ENCODE measurements at places on chromosomes 11 and 22.

- DNase-seq, result no peak
Measured at GRCh38 chr11:64869571-64870175, 8.7 kb downstream of the EHD1 start.

- DNase-seq, result no peak
Measured at GRCh38 chr22:38762551-38762983, 6.8 kb upstream of the SUN2 start.

GRCh38 chr11:132743601-132744000, 788.7 kb downstream of the OPCML start:
- no peak for DNase-seq

DNA sequence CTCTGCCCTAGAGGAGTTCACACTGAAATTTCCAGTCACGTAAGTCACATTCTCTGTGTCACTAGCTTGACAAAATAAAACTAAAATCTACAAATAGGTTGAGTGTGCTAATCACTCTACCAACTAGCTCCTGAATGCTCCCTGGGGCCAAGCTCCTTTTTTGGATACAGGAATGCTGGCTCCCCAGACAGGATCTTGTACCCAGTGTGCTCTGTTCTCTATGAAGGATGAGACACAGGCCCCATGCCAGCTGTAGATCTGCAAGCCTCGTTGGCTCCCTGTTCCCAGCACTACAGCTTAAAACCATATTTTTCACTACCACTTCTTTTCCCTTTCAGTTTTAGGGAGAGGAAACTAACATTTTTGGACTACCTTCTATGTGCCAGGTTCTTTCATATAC, 3.7 kb upstream of the IPO7 start:
- DNase-seq, result no peak

DNA sequence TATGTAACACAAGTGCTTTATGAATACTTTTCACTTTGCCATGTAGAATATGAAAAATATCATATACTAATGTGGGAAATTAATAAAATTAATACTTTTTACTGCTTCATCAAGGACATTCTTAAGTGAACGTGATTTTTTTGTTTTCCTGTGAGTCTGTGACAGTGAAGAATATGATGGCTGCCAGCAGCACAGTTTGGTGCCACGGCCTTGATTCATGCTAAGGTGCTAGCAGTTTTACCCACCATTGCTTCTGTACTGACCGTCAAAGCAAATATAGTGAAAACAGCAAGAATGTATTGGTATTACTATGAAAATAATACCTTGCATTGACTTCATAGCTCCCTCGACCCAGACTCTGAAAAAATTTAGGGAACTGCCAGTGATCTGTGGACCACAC, 79.7 kb downstream of the APOL5 start:
- no peak for DNase-seq

DNA sequence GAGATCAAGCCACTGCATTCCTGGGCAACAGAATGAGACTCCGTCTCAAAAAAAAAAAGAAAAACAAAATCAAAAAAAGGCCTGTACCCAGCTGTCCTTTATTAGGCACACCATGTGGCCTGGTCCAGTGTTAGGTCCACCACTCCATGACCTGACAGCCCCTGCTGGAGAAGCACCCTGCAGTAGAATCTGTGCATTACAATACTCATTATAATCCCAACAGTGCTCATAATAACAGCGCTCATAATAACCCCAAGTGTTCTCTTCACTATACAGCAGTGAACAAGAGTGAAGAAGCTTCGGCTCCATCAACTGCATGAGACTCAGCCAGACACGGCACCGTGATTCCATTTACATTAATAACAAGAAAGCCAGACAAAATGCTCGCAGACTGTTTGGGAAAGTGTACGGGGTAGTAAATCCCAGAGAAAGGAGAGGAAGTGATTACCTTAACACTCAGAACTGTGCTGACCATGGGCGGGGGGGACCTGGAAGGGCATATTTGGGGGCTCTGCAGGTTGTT, 8.9 kb upstream of the EHD1 start:
- no peak for DNase-seq

DNA sequence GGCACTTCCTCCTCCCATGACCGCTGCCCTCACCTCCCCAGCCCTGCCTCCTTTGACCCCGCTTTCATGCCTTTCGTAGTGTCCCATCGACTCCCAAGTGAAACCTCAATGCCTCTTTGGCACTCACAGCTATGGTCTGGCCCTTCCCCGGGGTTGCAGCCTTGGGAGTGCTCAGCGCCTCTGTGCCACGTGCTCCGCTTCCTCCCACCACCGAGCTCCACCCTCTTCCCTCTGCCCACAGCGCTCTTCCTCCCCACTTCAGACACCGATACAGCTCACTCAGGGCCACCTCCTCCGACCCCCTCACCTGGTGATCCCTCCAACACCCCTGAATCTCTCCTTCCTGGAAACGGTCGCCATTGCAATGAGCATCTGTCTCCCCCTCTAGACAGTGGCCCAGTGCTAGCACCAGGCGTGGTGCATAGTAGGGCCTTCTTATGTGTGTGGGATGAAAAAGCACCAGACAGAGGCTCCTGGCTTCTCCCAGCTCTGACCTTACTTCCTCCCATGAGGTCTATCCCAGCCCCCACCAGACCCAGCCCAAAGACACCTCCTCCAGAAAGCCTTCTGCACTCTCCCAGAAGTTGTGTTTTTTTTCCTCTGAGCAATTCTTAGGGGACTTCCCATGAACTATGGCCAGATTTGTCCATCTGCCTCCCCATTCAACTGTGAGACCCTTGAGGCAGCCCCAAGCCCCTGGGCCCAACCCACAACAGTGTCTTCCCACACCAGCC, 16.4 kb upstream of the SCGB1A1 start:
- DNase-seq, result no peak

DNA sequence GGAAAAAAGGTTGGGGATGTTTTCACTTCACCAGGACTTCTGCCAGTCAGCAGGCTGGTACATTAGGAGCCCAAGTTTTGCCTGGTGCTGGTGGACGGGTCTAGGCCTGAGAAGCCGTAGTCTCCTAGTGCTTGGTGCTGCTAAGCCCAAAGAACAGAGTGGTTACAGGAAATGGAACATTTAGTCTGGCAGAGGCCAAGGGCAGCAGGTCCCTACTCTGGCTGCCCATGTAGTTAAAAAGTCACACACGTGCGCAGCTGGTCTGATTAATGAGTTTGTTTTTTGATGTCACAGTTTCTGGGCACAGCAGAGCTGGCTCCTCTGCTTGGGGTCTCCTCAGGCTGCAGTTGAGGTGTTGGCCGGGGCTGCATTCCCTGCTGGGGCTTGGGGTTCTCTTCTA, 20.6 kb downstream of the BCR start:
- DNase-seq, result no peak

DNA sequence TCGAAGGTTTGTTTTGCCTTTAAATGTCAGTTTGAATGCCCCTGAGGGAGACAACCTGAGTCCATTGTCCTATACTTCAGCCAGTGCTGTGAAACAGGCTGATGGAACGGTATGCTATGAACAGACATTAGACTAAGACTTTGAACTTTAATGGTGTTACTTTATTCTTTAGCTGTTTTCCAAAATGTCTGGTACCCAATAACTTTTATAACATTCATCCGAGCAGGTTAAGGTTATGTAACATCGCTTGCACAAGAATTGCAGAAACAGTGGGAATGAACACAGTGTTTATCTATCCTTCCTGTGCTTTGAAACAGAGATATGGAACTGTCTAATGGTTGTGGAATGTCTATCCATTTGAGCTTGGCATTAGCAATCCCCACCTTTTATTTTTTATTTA, 12.5 kb upstream of the PTS start:
- DNase-seq, result no peak

GRCh38 chr11:73331138-73331916, 23.3 kb downstream of the ARHGEF17 start:
- DNase-seq, result no peak

GRCh38 chr22:22446517-22446916, 62.0 kb downstream of the ZNF280B start:
- no peak for DNase-seq

- DNase-seq, result no peak
Measured at GRCh38 chr11:37942081-37942480, 1344.0 kb upstream of the RAG2 start.

- no peak for DNase-seq
Measured at GRCh38 chr11:102279641-102280170, 37.6 kb upstream of the BIRC3 start.

GRCh38 chr22:50243685-50244419, 971 bp downstream of the TUBGCP6 start:
- no peak for DNase-seq

DNA sequence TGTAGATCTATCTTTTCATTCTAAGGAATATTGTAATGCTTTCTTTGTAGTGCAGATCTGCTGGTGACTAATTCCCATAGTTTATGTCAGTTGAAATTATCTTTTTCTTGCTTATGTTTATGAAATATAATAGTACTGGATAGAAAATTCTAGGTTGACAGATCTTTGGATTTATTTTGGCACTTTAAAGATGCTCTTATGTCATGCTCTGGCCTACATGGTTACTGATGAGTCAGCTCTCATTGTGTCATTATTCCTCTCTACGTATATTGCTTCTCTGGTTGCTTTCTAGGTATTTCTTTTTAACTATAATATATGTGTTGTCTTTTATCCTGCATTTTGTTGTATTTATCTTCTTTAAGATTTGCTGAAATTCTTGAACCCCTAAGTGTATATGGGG, 955.5 kb upstream of the CHORDC1 start:
- DNase-seq, result no peak

DNA sequence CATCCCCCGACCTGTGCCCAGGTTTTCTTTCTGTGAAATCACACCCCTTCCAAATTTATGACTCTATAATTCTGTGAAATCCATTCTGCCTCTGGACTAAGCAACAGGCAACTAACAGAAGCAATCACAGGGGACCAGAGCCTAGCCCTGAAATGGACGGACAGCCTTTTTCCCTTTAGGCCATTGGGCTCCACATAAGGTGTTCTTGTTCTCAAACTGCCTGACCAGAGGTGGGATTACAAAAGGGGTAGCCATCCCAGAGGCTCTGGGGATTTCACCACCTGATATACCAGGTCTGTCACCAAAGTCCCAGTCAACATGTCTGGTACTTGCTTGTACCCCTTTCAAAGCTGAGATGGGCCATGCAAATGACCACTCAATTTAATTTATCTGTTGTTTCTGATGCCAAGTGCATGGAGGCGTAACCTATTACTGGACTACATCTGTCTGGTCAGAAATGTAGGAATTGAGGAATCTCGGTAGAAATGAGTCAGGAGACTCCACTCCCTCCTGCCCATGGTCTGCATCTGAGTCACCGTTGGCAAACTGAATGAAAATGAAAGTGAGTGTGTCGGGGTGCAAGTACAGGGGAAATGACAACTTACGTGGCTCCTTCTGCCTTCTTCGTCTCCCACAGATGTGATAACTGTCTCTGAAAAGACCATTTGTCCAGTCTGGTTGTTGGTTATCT, 10.2 kb downstream of the DKK3 start:
- DNase-seq, result no peak

GRCh38 chr11:63877658-63878241, 38.8 kb downstream of the MARK2 start:
- no peak for DNase-seq

GRCh38 chr22:39173050-39173706, 20.7 kb upstream of the CBX7 start:
- no peak for DNase-seq

GRCh38 chr11:84890676-84891075, 736.5 kb downstream of the DLG2 start:
- no peak for DNase-seq

DNA sequence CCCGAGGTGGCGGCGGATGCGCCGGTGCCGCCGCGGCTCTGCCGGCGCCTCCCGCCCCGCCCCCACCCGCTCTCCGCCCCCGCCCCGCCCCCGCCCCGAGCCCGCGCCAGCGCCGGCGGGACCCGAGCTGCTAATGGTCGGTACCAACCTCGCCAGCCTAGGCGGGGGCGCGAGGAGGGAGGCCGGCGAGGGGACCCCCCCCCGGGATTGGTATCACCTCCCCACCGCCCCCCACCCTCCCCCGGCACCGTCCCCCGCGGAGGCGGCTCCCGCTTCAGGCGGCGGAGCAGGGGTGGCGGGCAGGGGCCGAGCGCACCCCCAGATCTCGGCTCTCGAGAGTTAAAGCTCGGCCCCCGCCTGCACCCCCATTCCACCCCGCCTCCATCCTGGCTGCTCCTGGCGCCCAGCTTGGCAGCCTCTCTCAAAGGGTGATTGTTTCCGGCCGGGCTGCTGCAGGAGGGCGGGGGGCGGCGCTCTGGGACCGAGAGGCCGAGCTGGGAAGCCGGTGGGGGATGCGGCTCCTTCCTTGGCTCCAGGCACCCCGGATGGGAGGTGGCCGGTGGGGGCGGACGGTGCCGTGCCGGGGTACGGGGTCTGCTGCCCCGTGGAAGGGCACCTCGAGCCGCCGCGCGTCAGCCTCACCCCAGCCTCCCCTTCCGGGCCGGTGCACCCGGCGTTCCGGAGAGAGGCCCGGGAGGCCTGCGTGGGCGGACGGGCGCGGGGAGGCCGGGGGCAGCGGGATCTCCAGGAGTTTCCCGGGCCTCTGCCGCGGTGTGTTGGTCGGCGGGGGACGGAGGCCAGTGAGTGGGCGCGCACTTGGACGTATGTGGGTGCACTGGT, at the start of gene B3GAT1:
B3GAT1 (minus strand) TSS at position 40 of the 840 bp plus-strand sequence. CDS start 24,583 bp downstream, outside the sequence.
- DNase-seq, result no peak

- DNase-seq, result no peak
Measured at GRCh38 chr11:121715405-121715804, 262.6 kb upstream of the SORL1-AS1 start.

- no peak for DNase-seq
Measured at GRCh38 chr11:40281052-40281580, 1178.3 kb downstream of the LRRC4C start.

DNA sequence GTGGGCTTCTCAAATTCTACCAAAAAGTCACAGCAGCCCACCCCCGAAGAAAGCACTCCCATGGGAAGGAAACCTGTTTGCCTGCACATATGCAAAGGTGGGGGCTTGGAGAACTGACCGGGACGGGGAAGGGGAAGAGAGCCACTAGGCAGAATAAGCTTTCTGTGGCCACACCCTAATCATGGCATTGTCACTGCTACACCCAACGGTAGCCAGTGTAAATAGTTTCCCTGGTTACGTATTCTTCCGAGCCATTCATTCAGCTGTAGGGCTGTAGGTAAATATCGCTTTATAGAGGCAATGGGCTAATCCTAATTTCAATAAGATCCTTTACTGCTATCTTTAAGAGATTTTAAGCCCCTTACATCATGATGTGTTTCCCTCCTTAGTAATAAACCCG, 61.7 kb downstream of the PRDM11 start:
- DNase-seq, result no peak

DNA sequence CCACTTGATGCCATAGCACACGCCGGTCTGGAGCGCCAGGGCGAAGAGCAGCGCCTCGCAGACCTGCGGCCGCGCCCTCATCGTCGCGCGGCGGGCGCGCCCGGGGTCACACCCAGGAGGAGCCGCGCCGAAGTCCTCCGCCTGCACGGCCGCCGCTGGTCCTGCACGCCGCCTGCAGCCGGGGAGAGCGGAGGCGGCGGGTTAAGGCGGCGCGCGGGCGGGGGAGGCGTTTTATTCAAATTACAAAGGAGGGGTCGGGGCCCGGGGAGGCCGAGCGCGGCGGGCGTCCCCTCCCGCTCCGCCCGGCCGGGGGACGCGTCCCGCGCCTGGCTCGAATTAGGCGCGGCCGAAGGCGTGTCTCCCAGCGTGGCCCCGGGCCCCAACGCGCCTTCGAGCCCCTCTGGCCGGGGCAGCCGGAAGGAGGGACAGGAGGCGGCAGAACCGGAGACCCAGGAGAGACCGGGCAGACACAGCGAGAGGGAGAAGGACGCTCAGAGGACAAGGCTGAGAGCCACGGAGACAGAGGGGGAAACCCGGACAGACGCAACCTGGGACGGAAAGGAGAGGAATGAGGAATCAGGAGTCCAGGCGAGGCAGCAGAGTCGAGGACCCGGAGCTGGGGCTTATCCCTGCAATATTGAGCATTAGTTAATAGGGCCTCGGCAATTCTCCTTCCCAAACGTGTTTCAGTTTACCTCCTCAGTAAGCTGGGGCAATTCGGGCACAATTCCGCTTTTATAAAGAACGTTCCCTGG, at the start of gene WNT11:
WNT11 (minus strand) TSS at position 176 of the 755 bp plus-strand sequence; CDS start at position 81, 95 bp downstream.
- peak; percentile 10 for DNase-seq

Measured in hematopoietic multipotent progenitor cell treated with erythropoietin and hydrocortisone succinate and interleukin-3 and kit ligand, for 15 days (in vitro differentiated cells).